Activated CD4-positive, alpha-beta T cell treated with anti-CD3 and anti-CD28 coated beads, Interleukin-2, amount 10 ng/mL, durations not matched to agents 24 days and 14 days (primary cell): ENCODE measurements at places on chromosomes 3 and 15. TPM values are rescaled to one million over a fixed set of nuclear protein-coding genes. Genes with fewer than 3 reads are reported as not detected.

Gene NR2E3
- total RNA-seq, result not detected in 2 replicates

Gene GOLGA6L4
- 1.1 and 1.7 TPM in 2 replicates for total RNA-seq

Gene SPSB4
- total RNA-seq, result 0.07 TPM in 1 of 2 replicates, not detected in the other

Gene FOXB1
- 0.54 and 0.68 TPM in 2 replicates for total RNA-seq

Gene SNRPN
- total RNA-seq, result 34.3 and 35.4 TPM in 2 replicates

Gene DLL4
- 0.33 TPM in 1 of 2 replicates, not detected in the other for total RNA-seq
